Colonic mucosa (tissue), 4 donors: ENCODE measurements at places on chromosomes 2 and 18.
A peak's percentile ranks its signal among the peaks of the same experiment; 100 is the strongest.

DNA sequence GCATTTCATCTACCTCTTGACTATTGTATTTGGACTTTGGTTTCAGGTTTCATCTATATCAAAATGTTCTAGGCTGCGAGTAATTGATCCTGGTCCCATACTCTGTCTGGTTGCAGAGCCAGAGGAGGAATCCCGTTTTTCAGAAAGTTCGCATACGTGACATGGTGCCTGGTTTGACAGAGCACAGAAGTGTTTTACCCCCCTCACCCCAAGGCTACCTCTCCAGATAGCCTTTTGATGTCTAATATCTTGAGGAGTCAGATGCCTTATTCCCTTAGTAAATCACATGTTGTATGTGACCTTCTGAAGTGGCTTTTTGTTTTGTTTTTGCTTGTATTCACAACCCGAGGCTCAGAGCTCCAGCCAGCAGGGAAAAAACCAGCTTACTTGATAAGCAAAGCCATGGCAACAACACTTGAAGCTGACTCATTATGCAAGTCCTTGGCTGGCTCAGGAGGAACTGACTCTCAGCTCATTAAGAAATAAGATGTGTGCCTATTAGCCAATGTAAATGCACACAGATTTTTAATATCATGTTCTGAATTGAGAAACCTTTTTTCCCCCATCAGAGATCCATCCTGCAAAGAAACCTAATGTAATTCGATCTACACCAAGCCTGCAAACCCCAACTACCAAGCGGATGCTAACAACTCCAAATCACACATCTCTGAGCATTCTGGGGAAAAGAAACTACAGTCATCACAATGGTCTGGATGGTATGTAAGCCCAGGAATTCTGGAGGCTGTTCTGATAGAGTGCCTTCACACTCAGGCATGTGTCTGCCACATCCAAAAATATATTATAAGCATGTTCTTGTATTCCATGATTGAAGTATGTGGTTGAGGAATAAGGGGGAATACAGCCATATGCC, 41.4 kb downstream of the OXER1 start:
- DNase-seq = peak; percentile 30

DNA sequence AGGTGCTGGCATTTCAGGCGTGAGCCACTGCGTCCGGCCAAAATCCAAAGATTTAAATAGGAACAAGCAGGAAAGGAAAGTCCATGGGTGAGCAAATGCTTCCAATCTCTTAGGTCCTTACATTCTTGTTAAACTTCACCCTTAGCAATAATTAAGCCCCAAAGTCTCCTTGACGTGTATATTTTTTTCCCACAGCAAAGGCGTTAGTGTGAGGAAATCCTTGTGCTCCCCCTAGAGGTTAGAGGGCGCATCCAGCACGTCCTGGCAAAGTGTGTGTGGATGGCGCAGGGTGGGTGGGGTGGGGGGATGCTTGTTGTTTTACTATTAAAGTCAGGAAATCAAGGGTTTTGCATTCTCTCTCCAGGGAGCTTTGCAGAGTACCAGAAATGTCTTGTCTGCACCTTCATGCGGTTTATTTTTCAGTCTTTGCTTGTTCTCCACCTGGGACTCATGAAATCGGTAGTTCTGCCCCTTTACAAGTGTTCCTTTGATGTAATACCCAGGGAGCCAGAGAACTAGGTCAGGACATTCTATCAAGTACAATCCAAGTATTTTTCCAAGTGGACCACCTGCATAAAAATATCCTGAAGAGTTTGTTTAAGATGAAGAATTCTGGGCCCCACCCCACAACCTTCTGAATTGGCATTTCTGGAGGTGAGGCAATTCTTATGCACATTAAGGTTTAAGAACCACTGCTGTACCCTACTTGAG, 22.2 kb upstream of the ITSN2 start:
- peak; percentile 68 for DNase-seq

DNA sequence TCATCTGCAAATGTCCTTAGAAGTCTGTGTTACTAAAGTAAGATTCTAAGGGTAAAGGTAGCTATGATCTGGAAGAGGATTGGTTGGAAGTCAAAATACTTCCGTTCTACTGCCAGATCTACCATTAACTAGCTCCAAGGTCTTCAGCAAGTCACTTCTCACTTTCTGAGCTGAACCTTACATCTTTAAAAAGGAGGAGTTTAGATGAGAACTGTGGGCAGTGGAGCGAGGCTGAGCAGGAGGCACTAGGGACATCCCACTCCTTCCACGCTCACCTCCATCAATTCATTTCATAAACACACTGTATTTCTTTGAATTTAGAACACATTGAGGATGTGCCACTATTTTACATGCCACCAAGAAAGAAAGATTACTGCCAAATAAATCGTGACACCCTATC, 143.0 kb downstream of the ABCA12 start:
- DNase-seq = no peak

DNA sequence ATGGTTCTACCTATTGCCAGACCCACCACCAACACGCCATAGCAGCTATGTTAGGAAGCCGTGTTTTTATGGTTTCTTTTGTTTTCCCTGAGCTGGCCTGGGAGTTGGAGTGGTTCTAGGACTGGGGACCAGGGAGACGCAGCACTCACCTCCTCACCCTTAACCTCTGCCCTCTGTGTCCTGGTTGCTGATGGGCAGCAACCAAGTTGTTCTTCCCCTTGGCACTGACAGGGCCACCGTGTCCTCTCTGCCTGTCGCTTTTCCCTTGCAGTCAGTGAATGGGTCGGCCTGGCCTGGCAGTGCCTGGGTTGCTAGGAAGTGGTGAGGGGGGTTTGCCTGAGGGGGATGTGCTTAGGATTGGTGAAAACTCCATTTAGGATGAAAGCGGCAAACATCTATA, 197.1 kb upstream of the GATA6 start:
- DNase-seq = no peak

GRCh38 chr2:152477347-152478092, 142.5 kb downstream of the FMNL2 start:
- no peak for DNase-seq

DNA sequence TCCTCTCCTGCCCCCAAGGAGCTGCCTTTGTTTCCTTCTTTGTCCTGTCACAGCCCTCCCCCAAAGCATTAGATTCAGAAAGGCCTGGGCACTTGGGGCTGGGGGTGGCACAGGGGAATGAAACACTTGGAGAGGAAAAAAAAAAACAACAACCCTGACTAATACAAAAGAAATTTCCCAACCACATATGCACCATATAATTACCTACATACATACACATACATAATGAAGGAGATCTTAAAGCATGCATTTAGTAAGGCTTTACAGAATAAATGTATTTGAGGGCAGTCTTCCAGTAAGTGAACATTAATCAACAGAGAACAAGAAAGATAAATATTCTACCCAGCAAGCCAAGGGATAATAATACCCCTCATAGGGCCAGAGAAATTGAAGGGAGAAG, 70.0 kb upstream of the PPP1CB start:
- DNase-seq = no peak

GRCh38 chr2:157087373-157088002, 170.0 kb upstream of the GALNT5 start:
- DNase-seq = no peak

GRCh38 chr2:108947271-108947907, 41.6 kb downstream of the EDAR start:
- DNase-seq = no peak

DNA sequence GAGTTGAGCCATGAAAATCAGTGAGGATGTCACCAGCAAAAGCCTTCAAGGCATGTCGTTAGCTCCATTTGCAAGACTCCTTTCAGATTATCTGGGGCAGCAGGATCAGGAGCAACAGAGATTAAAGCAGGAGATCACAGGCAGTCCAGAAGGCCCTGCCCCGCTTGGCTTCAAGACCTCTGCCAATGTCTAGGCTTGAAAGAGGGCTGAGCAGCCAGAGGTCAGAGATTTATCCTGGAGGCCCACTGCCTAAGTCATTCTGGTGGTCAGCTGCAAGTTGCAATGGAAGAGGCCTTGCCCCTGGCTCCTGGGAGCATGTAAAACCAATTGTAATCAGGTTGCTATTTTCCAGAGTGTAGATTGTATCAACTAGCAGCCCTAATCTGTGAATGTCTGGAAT, 416.5 kb downstream of the BCL11A start:
- no peak for DNase-seq

DNA sequence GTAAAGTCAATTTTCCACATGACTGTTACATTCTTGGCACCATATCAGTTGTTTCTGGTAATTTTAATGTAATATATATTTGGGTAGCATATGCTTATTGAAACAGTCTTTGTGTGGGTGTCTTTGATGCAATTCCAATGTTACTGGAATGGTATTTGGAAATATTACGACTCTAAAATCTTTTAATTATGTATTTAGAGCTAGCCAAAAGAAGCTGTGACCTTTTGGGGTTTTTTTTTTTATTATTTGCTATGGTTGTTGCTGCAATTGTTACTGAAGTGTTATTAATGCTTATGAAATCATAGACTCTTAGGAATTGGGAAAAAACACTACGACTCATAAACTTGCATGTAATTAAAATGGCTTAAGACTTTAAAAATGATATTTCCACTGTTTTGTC, 95.9 kb downstream of the AOX1 start:
- DNase-seq = no peak

- DNase-seq = no peak
Observed at GRCh38 chr2:216294305-216294704, 78.0 kb downstream of the MARCHF4 start.

DNA sequence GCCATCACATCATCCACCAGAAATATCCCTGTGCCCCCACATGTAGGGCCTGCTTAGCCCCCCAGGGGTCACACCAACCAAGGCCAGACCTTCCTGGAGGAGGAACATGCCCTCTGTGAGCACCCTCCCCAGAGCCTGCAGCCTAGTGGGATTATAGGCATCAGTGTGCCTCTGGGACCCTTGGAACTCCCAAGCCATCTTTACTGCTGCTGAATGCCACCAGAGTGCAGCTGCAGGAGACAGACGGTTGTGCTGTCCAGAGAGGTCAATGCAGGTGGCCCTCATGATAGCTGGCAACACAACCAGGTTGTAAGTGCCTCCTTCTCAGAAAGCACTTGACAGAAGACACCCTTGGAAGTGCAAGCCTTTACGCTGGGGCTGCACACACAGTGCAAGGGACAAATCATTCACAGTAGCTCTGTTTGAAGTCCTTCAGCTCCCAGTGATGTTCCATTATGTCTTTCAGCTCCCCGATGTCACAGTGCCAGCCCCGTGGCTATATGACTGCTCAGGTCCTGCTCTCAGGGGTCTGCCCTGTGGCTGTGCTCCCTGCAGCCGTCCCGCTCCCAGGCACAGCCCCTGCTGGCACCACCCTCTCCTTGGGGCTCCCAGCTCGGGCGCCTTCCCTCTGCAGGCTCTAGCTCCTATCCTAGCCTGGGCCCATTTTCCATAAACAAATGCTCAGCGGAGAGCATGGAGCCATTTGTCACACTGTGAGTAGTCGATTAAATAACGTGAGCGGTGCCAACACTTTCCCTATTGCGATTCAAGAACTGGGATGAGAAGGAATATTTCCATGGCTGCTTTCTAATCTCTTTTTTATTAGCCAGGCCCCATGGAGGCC, 65.1 kb downstream of the EDAR start:
- DNase-seq = no peak

GRCh38 chr2:182456784-182457183, 29.9 kb upstream of the PDE1A start:
- DNase-seq = no peak

GRCh38 chr2:150598383-150598782, 110.9 kb upstream of the RND3 start:
- DNase-seq = no peak

- no peak for DNase-seq
Observed at GRCh38 chr2:118845005-118845521, 2.4 kb downstream of the EN1 start.

DNA sequence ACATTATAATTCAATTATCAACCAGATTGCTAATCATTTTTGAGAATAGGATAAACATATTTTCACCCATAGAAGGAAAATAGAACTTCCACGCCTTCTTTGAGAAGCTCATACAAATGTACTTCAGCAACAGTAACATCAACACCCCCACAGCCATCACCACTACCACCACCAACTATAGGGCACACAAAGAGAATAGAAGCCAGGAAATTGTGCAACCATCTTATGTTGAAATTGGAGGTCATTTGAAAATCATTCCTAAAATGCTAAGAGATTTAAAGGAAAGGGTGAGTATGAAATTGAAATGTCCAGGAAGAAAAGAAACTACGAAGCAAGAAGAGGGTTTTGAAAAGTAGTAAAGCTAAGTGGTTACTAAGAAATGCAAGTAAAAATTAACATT, 563.4 kb downstream of the ZNF804A start:
- DNase-seq = no peak

DNA sequence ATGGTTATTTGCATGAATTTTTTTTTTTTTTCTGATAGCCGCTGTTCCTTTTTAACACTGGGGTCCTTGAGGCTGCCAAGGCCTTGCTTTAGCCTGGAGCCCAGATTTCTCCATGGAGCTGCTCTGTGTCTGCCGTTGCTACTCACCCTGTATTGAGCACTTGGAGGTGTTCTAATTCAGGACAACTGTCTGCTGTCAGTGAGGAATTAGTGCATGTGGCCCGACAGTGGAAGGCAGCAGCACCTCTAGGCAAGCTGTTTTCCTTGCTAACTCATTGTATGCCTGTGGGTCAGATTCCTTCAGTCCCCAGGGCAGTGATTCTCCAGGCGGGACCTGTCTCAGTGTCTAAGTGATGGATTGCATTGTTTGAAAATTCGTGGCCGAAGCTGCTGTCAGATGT, 147.7 kb upstream of the DPP10 start:
- DNase-seq = no peak

DNA sequence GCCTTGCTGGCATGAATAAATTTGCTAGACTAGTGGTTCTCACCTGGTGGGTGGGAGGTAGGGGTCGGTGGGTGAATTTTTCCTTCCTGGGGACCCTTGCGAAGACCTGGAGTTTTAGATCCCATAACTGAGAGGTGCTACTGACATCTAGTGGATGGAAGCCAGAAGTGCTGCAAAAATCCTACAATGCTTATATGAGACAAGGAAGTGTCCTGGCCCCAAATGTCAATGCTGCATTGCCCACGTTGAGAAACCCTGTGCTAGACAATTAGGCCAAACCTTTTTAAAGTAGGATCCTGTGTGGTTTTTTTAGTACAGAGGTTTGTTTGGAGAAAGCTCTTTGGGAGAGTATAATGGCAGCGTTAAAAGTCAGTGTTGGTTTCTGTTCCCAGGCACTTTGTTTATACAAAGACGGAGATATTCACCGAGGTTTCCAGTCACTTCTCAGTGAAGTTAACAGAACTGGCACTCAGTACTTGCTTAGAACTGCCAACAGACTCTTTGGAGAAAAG, 9.6 kb downstream of the SERPINB8 start:
- DNase-seq = peak; percentile 62

DNA sequence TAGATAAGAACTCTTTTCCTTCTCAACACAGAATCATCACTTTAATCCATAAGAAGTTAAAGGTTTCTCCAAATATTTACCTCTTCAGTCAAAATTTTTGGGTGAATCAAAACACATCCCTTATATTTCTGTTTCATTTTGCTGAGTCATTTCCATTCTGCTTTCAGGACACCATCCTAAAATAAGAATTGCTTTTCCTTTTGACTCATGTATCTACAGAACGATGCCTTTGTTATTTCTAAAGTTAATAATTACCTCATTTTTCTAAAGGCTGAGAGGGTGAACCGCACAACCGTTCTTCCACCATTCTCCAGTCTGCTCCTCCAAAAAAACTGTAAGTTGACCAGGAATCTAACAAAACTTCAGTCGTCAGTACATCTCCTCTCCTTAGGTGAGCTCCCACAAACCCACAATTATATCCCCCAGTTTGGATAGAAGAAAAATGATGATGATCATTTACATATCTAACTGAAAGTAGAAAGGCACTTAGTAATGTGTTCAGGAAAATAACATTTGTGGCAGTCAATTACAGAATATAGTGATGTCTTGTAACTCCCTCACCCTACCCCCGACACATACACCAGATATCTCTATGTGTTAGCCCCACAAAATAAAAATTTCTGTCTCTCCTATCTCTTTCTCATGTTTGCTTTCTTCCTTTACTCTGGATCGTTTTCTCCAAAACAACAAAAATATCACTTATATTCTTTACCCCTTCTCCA, 162.5 kb downstream of the RAD51AP2 start:
- no peak for DNase-seq
